ENCODE measurements at places on chromosomes 5 and 9.

- no peak for DNase-seq
Measured at GRCh38 chr9:104927216-104927911, 591 bp downstream of the ABCA1 start.

DNA sequence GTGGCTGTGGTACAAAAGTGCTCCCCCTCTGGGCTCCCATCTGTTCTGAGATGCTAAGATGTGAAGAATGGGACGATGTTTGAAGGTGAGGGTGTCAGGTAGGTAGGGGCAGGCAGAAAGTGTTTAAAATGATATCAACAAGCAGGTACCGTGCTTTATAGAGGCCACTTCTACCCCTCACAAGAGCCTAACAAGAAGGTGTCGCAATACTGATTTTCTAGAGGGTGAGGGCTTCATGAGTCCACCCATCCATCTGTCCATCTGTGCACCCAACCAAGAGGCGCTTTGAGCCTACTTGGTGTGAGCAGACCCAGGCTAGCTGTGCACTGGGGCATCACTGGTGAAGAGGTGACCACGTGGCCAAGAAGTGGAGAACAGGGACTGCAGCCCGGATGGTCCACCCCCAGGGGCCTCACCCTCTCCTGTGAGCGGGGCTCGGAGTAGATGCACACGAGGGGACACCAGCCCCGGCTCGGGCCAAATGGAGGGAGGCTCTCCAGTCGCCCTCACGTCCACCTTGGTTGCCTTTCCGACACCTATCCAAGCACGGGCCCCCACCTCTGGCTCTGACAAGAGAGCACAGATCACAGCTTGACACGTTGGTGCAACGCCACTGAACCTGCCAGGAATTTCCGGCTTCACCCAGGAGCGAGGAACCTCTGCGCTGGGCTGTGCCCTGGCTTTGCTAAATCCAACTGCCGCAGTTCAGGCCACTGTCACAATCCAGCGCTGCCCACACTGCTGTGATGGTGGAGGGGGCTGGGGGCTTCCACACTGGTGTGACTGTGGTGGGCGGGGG lies 34.5 kb downstream of the CRB2 start:
- no peak for DNase-seq

- no peak for DNase-seq
Measured at GRCh38 chr5:61813361-61813760, 481.3 kb downstream of the ZSWIM6 start.

DNA sequence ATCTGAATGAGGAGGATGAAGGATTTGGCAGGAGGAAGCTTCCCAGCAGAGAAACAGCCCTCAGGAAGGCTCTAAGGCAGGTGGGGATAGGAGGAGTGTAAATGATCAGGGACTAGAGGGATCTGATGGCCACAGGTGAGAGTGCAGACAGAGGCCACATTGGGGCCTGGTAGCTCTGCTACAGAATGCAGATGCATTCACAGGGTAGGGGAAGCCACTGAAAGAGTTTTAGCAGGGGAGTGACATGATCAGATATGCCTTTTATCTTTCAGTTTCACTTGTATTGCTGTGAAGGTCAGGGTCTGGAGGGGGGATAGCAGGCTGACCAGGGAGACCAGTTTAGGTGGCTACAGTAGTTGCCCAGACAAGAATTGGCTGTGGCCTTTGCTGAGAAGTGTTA lies 3.0 kb downstream of the TXNDC15 start:
- DNase-seq, result no peak

GRCh38 chr5:16896767-16897166 lies 39.3 kb downstream of the MYO10 start:
- no peak for DNase-seq

DNA sequence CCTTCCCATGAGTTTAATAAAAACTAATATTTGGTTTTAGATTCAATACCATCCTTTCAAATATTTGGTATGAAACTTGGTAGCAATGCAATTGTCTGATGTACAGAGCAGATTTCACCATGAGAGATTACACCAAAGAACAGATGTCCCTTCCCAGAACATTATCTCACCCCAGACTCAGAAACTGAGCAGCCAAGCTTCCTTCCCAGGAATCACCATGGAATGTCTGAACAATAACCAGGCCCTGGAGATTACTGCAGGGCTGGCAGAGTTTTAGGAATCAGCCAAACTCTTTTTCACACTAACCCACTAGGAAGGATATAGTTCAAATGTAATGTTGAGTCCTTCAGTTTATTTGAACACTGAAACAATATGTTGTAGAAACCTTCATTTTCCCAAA lies 23.9 kb downstream of the CLTA start:
- DNase-seq, result no peak

DNA sequence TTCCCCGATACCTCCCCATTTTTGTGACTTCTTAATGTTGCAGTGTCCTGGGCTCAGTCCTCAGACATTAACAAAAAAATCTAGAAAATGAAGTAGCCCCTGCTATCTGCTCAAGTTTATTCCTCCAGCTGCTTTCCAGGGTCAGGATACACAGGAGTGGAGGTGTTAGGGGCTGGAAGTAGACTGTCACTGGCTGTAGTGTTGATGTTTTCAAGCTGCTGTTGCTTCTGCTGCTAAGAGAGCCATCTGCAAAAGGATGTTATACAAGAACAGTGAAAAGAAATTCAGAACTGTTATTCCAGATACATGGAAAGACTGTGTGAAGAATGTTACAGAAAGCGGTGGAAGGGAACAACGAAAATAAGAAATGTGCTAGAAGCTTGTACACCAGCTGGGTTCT lies 10.7 kb downstream of the CD14 start:
- no peak for DNase-seq

- no peak for DNase-seq
Measured at GRCh38 chr9:134488331-134489280, 153.0 kb upstream of the COL5A1 start.

DNA sequence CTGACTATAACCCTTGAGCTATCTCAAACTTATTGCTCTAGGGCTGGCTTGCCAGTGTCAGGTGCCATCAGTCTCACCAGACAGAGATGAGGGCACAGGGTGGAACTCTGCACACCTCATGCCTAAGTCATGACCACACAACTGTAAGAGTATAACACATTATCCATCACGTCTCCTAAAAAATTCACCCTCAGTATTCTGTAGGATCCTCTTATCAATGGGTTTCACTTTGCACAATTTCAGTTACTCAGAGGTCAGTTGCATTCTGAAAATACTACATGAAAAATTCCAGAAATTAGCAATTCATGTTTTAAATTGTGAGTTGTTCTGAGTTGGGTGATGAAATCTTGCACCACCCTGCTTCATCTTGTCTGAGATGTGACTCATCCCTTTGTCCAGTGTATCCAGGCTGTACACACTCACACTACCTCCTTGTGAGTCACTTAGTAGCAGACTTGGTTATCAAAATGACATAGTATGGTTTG lies 690.9 kb upstream of the CDH18 start:
- DNase-seq, result no peak

- no peak for DNase-seq
Measured at GRCh38 chr9:134887686-134888602, 7.3 kb downstream of the FCN2 start.

GRCh38 chr9:135920256-135920930 lies 13.0 kb upstream of the CAMSAP1 start:
- no peak for DNase-seq

GRCh38 chr5:145856285-145856818 lies 16.5 kb downstream of the GRXCR2 start:
- no peak for DNase-seq

GRCh38 chr5:7759257-7759871 lies 91.6 kb downstream of the CFAP90 start:
- DNase-seq, result no peak

- DNase-seq, result peak; percentile 43
Measured at GRCh38 chr9:93028448-93029006, 30.0 kb upstream of the SUSD3 start.

DNA sequence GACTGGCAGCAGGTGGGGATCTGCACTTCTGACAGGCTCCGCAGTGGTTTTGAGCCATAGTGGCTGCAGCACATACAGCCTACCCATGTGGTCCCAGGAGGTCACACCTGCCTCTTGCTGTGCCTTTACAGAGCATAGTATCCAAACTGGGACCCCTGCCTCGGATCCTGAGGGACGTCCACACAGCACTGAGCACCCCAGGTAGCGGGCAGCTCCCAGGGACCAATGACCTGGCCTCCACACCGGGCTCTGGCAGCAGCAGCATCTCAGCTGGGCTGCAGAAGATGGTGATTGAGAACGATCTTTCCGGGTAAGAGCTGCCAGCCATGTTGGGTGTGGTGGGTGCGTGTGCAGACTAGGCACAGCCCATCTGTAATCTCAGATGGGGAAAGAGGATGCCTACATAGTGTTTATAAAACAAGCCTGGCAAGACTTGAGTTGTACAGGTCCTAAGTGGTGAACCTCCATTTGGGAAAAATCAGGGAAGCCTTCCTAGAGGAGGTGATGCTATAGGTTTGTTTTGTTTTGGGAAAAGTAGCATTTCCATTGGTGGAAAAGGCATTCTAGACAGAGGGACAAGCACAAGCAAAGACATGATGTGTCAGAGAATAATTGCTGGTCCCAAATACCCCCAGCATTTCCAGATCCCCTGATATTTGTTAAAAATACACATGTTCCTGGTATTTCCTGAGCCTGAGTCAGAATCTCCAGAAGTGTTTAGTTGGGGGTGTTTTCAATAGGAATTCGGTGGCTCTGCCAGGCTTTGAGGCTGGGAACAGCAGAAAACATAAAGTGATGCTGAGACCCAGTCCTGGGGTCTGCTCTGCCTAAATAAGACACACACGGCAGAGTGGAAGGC lies 119.2 kb downstream of the DAB2IP start:
- DNase-seq, result no peak

GRCh38 chr5:137073189-137073588 lies 425.9 kb downstream of the SPOCK1 start:
- DNase-seq, result no peak

DNA sequence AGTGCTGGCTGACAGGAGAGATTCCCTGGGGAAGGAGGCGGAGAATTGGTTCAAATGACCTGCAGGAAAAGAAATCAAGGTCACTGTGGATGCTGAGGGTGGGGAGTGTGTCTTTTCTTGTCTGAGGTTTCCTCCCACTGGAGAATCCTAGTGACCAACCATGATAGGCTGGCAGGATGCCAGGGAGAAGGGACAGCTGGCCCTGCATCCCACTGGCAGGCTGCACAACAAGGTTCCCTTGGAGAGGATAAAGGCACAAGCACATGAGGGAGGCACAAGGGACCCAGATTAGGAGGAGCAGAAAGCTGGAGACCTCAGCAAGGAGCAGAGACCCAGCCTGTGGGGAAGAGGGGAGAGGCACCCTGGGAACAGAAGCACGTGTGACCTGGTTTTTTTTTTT lies 11.4 kb upstream of the ZDHHC12 start:
- no peak for DNase-seq

- no peak for DNase-seq
Measured at GRCh38 chr5:31114817-31115216, 78.7 kb upstream of the CDH6 start.

DNA sequence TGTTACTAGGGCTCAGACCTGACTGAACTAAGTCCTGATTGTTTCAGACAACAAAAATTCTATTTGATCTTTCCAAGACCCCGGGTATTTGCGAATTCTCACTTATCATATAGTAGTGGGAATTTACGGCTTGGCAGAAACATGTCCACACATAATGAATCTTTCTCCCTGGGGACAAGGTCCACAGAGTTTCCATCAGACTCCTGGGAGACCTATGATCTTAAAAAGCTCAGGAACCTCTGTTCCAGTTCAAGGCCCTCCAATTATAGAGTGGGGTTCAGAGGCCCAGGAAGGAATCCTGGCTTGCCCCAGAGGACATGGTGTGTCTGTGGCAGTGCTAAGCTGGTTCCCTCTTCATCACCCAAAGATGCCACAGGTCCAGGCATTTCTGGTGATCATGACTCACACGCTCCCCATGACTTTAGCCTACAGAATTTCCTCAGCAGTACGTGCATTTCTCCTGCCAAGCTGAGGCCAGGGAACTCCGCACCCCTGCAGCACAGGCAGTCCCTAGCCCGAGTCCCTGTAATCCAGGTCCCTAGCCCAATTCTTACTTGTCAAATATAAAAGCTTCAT lies 12.6 kb downstream of the RAPGEF1 start:
- no peak for DNase-seq

DNA sequence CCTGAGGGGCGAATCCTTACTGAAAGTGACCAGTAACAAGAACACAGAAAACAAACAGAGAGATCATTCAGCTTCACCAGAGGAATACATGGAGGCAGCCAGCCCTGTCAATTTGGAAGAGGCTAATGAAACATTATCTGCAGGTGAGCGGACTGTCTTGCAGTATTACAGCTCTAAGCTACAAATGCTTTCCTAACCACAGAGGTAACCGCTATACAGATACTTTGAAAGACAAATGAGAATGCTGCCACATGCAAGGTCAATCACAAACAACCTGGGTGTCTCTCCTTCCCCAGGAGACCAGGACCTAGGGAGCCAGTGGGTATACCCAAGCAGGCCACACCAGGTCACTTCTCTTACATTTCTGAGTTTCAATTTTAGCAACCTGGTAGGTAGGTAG lies 30.2 kb downstream of the EFNA5 start:
- no peak for DNase-seq

DNA sequence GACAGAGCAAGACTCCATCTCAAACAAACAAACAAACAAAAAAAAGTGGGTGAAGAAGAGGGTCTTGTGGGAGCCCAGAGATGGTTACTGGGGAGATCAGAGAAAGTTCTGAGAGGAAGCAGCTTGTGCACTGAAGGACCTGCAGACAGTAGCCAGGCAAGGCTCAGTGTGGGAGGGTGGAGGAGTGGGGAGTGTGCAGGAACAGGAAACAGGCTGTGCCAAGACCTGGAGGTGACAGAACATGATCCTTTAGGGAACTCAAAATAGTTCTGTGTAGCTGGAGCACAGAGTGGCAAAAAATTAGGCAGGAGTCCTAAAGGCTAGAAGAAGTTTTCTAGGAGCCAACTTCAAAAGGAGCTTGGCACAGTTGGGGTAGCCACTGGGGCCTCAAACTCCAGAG lies 19.2 kb upstream of the NANS start:
- DNase-seq, result no peak

GRCh38 chr9:86600977-86601376 lies 246.8 kb upstream of the TUT7 start:
- no peak for DNase-seq
